Activated CD4-positive, alpha-beta T cell treated with anti-CD3 and anti-CD28 coated beads, Interleukin-2, amount 50 U/mL, for 48 hours (primary cell): ENCODE measurements at places on chromosomes 11 and 22.

DNA sequence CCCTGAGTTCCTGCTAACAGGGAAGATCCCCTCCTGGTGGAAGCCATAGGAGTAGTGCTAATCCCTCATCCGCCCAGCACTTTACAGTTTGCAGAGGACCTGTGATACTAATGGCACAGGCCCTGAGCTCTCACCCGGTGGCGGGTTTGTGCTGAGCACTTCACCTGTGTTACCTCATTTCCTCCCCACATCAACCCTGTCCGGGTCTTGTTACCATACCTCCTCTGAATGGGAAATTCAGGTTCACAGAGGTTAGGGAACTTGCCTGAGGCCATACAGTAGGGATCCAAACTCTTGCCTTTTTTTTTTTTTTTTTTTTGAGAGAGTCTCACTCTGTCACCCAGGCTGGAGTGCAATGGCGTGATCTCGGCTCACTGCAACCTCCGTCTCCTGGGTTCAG lies 25.2 kb downstream of the CAPN1 start:
- DNase-seq, result no peak

DNA sequence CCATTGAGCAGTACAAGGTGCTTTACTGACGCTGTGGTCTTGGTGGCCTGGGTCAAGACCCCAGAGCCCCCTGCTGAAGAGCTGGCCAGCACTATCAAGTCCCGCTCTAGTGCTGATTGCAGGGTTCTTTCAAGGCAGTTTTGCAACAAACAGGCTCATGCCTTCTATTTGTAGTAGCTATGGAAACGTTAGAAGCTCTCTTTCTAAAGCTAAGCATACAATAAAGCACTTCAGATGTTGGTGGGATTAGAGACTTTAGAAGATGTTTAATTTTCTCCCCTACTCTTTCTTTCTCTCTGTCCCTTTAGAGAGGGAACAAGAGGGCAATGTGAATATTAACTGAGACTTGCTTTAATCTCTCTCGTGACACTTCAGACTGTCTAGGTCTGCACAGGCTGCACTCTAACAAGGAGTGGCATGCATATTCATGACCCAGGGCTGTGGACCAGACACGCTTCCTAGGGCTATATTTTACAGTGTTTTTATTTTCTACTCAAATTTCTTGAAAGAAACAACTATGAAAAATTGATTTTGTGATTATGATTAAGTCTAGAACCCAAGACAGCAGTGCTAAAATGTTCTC lies 138.6 kb downstream of the WNT7B start:
- no peak for DNase-seq

DNA sequence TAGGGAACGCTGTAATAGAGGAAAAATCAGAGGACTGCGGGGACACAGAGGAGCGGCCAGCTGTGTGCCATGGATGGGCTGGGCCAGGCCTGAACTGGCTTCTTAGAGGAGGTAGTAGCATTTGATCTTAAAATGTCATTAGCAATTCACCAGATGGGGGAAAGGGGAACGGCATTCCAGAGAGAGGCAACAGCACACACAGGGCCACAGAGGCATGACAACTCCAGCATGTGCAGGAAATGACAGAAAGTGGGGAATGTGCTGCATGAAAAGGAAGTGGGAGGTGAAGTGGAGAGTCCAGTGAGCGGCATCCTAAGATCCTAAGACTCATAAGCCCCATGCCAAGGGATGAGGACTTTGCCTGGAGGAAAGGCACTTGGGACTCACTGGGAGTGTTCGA lies 69.0 kb downstream of the UBASH3B start:
- no peak for DNase-seq

GRCh38 chr22:50470491-50470890 lies 4.3 kb downstream of the SBF1 start:
- no peak for DNase-seq

- no peak for DNase-seq
These were observed 2.4 kb upstream of the MMP13 start for GRCh38 chr11:102957953-102958352.

GRCh38 chr11:64156235-64157011 lies 9.5 kb downstream of the MACROD1 start:
- no peak for DNase-seq

- no peak for DNase-seq
These were observed 12.3 kb downstream of the TSKU start for GRCh38 chr11:76795290-76795935.

DNA sequence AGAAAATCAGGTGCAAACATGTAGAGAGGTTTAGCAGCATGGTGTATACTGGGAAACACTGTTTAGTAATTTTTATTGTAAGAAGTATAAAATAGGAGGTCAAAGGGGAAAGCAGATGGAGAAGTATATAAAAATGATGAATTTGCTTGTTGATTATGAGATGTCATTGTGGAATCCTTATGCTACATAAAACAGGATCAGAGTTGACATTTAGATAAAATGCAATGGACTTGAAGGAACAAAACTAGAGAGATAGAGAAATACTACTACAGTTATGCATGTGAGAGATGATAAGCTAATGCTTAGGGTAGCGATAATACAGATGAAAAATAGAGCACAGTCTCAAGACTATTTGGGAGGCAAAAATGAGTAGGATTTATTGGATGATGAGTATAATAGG lies 191.9 kb upstream of the CTSC start:
- no peak for DNase-seq

- no peak for DNase-seq
These were observed 793.6 kb downstream of the DLG2 start for GRCh38 chr11:84833488-84834088.

GRCh38 chr22:31943206-31943977 lies 943 bp upstream of the YWHAH start:
- DNase-seq, result no peak

DNA sequence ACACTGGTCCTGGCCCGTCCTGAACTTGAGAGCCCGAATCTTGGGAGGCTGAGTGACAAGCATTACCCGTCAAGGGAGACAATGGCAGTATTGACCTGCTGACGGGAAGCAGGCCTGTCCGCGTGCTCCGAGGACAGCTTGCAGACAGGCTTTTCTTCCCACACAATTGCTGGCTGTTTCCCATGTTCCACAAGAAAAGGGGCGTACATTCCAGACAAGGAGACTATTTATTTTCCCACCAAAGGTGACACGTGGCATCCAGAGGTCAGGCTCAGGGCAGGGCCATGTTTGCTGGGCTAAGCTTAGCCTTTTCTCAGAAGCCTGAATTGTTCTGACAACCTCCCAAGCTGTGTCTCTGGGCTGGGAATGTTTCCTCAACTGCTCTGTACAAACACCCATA lies 86.9 kb upstream of the SPON1 start:
- no peak for DNase-seq

- DNase-seq, result no peak
These were observed 411.9 kb downstream of the CNTN5 start for GRCh38 chr11:99432677-99433076.

- no peak for DNase-seq
These were observed 23.5 kb downstream of the MRTFA start for GRCh38 chr22:40613067-40613466.

DNA sequence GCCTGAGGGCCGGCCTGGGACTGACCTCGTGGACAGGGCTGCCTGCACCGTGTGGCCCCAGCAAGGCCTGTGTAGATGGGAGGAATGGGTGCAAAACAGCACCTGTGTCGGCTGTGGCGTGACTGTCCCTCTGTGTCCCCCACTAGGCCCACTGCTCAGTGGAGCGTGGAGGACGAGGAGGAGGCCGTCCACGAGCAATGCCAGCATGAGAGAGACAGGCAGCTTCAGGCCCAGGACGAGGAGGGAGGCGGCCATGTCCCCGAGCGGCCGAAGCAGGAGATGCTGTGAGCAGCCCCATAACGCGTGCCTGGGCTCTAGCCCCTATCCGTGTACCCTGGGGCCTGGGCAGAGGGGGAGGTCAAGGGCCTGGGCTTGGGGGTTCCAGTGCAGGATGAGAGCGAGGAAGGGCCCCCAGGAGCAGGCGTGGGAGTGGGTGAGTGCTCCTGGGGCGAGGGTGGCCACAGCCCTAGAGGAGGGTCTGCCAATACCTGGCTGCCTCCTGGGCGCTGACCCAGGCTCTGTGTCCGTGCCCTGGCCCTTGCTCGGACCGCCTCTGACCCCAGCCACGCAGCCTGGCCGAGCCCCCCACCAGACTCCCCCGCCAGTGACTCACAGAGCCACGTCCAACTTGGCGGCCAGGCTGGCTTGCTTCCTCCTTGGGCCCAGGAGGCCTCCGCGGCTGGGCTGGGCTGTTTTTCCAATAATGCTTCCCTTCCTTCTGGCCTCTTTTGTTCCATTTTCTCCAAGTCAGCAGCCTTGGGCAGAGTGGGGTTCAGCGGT lies 11.6 kb downstream of the PRR33 start:
- no peak for DNase-seq

- DNase-seq, result no peak
These were observed 50.2 kb downstream of the AP2A2 start for GRCh38 chr11:975827-976226.

- no peak for DNase-seq
These were observed 13.0 kb downstream of the GALNT18 start for GRCh38 chr11:11608783-11609232.

GRCh38 chr11:126695293-126695692 lies 305.3 kb downstream of the KIRREL3 start:
- DNase-seq, result no peak

DNA sequence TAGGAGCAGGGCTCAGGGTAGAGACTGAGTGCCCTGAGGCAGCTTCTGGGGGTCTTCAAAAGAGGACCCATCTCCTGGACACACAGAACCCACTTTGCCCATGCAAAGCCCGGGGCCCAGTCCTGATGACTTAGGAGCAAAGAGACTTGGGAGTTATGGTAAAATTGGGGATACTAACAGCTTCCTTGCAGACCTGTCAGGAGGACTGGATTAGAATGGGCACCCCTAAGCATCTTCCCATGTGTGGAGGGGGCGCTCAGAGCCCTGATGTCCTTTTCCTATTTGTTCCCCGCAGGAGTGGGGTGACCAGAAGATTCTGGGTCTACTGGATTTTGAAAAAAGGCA lies 100.0 kb downstream of the WNT7B start:
- DNase-seq, result no peak

- no peak for DNase-seq
These were observed 7.7 kb downstream of the MUC5AC start for GRCh38 chr11:1165256-1166041.
